H54 (cell line): ENCODE measurements at places on chromosomes 1 and 21.

DNA sequence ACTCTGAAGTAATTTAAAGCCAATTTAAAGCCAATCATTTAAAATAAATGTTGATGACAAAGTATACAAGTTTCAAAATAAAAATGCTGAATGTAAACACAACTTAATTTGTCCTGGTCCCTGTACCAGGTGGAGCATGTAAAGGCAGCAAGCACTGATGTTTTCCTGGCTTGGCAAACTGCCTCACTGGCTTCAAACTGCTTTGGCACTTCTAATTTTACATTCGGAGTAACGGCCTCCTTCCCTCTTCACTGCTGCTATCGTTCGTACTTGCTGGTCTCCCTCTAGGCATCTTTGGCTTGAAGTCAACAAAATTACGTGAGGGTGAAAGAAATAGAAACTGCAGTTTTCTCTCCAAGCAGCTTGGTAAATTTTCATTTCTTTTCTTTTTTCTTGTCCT is 287.9 kb downstream of the LTN1 start:
- DNase-seq, result no peak

- DNase-seq, result no peak
Observed at GRCh38 chr21:41536076-41536826, 28.3 kb upstream of the TMPRSS2 start.

- DNase-seq, result no peak
Observed at GRCh38 chr1:41365772-41366454, 4.7 kb downstream of the FOXO6 start.

- no peak for DNase-seq
Observed at GRCh38 chr1:27372808-27373690, 1.6 kb downstream of the FCN3 start.

GRCh38 chr1:243855616-243856318 is 5.7 kb upstream of the AKT3 start:
- DNase-seq, result no peak

DNA sequence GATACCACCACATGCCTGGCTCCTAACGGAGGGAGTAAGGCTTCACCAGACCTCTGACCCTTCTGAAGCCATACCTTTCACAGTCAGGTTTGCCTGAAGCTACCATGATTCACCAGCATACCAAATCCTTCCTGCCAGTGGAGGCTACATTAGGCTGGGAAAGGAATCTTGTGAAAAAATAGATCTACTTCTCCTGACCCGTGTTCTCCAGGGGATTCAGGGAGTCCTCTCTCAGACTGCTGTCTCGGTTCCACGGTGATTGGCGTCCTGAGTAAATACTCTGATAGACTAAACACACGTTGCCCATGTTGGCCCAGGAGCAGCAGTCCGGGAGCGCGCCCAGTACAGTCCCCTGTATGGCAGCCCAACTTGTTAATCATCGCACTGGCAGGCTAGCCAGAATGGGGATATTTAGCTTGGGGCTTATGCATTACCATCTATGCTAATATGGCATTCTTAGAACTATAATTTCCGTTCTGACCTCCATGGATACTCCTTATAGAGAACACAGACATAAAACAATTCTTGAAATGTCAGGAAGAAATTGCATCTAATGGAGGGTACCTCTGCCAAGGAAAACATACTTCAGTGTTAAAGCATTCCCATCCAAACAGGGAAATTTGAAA is 173.2 kb downstream of the ROR1 start:
- DNase-seq, result no peak

DNA sequence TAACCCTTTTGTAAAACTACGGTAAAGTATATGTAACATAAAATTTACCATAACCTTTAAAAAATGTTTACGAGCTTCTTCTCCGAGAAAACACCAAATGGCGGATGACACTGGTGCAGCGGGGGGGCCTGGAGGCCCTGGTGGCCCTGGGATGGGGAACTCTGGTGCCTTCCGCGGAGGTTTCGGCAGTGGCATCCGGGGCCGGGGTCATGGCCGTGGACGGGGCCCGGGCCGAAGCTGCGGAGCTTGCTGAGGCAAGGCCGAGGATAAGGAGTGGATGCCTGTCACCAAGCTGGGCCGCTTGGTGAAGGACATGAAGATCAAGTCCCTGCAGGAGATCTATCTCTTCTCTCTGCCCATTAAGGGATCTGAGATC is 7.5 kb downstream of the MFSD2A start:
- no peak for DNase-seq

GRCh38 chr1:86713477-86713876 is 9.1 kb downstream of the SH3GLB1 start:
- no peak for DNase-seq

GRCh38 chr1:185238447-185238846 is 78.6 kb downstream of the IVNS1ABP start:
- no peak for DNase-seq

GRCh38 chr1:46244656-46245371 is 2.7 kb upstream of the RAD54L start:
- DNase-seq, result peak; percentile 49

- DNase-seq, result peak; percentile 18
Observed at GRCh38 chr1:88983791-88984559, 8.5 kb downstream of the KYAT3 start.

GRCh38 chr1:64038965-64039364 is 164.5 kb upstream of the UBE2U start:
- DNase-seq, result no peak

DNA sequence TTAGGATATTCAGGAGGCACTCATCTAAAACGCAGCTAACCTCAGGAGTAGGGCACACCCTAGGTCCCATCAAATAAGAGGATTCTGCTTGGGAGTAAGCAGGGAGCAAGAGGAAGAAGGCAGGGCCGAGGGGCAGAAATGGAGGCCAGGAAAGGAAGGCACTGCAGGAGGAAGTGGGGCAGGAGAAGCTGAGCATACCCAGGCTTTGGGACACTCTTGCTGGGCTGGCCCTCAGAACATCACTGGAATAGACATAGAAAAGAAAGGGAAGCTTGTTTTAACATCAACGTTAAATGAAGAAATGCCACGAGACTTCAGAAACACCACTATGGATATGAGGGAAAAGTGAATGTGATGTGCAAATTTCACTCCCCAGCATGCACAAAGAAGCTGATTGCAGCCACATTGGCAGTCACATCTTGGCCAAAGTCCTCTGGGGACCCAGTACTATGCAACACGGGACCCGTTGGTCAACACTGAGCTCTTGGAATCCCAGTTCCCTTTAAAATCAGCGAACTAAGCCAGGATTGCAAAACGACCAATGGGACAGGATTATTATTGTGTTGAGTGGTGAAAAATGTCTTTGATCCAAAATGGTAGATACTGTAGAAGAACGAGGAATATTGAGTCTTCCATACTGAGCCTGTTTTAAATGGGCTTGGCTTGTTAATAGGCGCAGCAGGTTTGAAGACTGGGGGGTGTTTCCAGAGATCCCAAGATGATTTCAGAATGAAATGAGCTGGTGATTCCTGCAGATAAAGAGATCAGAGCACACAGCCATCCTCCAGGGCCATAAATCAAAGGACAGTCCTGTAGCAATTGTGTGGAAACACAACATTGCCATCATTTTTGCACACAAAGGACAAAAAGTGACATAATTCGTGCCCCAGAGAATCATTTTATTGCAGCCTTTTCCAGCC is 152.4 kb downstream of the TOMM20 start:
- no peak for DNase-seq

- DNase-seq, result no peak
Observed at GRCh38 chr1:109335091-109335490, 28.3 kb upstream of the MYBPHL start.

- no peak for DNase-seq
Observed at GRCh38 chr1:183517401-183517800, 45.1 kb downstream of the SMG7 start.

GRCh38 chr1:111212634-111213335 is 12.3 kb upstream of the DENND2D start:
- DNase-seq, result no peak

DNA sequence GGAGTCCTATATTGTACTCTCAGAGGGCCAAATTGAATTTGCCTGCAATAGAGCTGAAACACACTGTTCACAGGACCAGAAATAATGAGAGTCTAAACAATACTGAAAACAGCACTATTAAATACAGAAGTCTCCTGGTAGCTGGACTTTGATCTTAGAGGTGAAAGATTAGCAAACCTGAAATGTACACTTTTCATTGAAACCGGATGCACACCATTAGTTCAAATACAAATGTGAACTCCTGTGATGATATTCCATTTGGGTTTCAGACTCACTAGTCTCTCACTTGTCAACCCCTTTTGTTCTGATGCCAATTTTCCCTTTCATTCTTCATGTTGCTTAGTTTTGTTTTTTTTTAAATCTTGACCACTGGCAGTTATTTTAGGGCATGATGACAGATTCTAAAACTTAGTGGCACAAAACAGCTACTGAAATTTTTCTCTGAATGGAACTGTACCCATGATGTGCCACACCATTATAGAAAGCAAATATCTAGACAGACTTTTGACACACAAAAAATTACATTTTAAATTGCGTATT is 5.9 kb upstream of the TNFSF4 start:
- no peak for DNase-seq

GRCh38 chr1:89911191-89911991 is 83.5 kb upstream of the ZNF326 start:
- DNase-seq, result no peak

DNA sequence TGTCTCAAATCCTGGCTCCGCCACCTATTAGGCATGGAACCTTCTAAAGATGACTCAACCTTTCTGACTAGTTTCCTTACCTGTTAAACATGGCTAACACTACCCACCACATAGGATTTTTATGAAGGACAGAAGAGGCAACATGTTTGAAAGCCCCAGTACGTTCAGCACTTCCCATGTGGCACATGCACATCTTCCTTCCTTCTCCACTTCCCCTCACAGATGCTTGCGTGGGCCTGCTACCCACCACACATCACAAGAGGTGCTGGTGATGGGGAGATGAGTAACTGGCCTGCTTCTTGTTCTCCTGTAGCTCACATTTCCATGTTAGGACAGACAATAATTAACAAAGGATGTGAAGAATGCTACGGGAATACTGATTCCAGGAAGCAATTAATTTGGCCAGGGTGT is 7.1 kb downstream of the ZBTB21 start:
- no peak for DNase-seq

GRCh38 chr1:54297596-54298283 is 97.8 kb downstream of the MRPL37 start:
- DNase-seq, result no peak

DNA sequence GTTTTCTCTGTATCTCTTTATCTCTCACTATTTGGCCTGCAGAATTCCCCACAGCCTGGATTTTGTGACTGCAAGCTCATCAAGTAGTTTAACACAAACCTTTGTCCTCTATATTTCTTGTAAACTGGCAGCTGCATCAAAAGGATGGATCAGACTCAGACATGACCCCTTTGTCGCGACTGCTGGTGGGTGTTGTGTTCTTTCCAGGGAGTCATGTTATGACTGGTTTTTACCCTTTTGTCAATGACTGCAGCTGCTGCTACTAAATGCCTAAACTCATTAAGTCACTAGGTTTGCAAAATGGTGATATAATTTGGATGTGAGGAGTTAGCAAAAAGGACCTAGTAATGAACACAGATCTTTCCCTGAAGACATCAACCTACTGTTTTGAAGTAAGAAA is 10.2 kb upstream of the TOMM20 start:
- no peak for DNase-seq

GRCh38 chr1:180503280-180503862 is 994 bp upstream of the ACBD6 start:
- no peak for DNase-seq

GRCh38 chr1:5913078-5913845 is 79.0 kb downstream of the NPHP4 start:
- DNase-seq, result no peak

DNA sequence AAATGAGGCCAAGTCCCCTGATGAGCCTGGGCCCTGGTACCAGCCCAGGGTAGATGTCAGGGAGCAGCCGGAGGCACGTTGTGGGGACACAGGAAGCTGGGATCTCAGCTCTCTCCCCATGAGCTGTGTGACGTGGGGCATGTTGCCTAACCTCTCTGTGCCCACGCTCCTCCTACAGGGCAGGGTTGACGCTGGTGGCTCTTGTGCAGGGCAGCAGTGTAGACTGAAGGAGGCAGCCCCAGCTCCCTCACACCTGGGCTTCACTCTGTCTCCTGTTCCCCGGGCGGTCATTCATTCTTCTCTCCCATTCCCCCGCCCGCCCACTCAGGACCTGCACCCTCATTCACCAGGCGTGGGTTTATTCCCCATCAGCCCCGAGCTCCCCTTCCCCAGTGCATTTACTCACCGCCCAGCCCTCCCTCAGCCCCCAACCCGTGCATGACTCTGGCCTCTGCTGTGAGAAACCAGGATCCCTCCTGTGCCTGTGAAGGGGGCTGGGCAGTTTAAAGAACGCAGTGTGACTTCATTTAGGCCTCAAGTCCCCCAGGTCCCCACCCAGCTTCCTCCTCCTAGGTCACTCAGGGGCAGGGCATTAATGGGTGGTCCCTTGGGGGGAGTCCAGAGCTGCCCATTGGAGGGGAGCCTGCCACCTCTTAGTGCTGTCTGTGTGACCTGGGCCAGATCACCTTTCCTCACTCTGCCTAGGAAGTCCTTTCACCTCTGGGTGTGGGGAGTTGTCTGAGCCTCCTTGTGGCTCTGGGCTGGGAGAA is 285.7 kb downstream of the PTPRU start:
- no peak for DNase-seq

- no peak for DNase-seq
Observed at GRCh38 chr1:79657951-79658658, 651.6 kb upstream of the ADGRL4 start.

DNA sequence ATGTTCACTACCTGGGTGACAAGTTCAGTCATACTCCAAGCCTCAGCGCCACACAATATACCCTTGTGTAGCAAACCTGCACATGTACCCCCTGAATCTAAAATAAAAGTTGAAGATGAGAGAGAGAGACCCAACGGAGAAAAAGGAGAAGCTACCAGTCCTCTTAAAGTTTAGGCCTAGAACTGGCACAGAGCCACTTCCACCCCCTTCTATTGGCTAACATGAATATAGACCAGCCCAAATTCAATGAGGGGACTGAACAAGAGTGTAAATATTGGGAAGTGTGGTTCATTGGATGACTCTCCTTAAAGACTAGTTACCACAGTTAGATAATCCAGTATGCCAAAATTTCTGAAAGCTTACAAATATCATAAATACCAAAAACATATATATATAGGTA is 139.9 kb upstream of the ATP1B1 start:
- no peak for DNase-seq

- no peak for DNase-seq
Observed at GRCh38 chr1:115089420-115090185, at the start of gene TSPAN2. Gene TSPAN2 (minus strand): TSS chr1:115089503. CDS start chr1:115089432, 71 bp downstream.

GRCh38 chr1:44045064-44045463 is 13.8 kb upstream of the SLC6A9 start:
- DNase-seq, result no peak

DNA sequence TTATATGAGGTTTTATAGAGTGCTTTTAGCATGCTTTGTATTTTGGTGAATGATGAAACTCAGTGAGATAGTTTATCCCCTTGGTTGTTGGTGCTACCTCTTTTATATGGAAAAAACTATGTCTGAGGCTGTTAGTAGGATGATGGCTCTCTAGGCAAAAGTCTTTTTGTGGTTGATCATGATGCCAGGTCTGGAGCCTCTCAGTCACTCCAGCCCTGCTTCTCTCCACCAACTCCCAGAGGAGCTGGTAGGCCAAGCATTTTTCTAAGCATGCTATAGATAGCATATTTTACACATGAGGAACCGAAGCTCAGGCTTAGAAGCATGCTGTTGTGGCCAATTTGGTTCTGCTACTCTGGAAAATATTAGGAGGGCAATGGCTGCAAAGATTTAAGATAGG is 82.2 kb downstream of the FMN2 start:
- no peak for DNase-seq

GRCh38 chr21:15667819-15668218 is 62.0 kb upstream of the USP25 start:
- DNase-seq, result no peak
